HFFc6 (cell line): ENCODE measurements at places on chromosomes 5 and 9.

GRCh38 chr9:33263131-33264002 is 1.1 kb downstream of the BAG1 start:
- DNase-seq, result peak; percentile 17

GRCh38 chr9:116786737-116787136 is 99.6 kb downstream of the TRIM32 start:
- DNase-seq, result no peak

GRCh38 chr5:170289764-170290163 is 7.8 kb downstream of the LCP2 start:
- DNase-seq, result no peak

GRCh38 chr9:125524583-125525355 is 182.2 kb downstream of the MAPKAP1 start:
- DNase-seq, result no peak

- peak; percentile 9 for DNase-seq
Observed at GRCh38 chr9:1837453-1838084, 177.6 kb upstream of the SMARCA2 start.

GRCh38 chr5:8953911-8954438 is 591.9 kb downstream of the SEMA5A start:
- DNase-seq, result no peak

- peak; percentile 90 for DNase-seq
Observed at GRCh38 chr9:35844628-35845270, 15.7 kb downstream of the TMEM8B start.

GRCh38 chr9:82783045-82783444 is 279.9 kb downstream of the RASEF start:
- no peak for DNase-seq

- peak; percentile 47 for DNase-seq
Observed at GRCh38 chr5:102762095-102762534, 7.0 kb downstream of the PAM start.

DNA sequence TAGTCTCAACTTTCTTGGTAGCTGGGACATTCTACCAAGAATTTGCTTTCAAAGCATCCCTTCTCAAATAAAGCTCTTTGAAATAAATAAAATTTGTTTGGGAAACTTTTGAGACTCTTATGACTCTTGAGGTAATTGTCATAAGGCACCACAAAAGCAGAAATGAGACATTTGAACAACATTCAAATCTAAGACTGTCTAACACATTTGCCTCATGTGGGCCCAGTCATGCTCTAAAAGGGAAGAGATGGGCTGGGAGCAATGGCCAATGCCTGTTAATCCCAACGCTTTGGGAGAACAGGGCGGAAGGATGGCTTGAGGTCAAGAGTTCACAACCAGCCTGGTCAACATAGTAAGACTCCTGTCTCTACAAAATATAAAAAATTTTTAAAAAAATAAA is 26.4 kb downstream of the SLC31A2 start:
- DNase-seq, result no peak

- no peak for DNase-seq
Observed at GRCh38 chr5:88765171-88765570, 117.8 kb downstream of the MEF2C start.
